ENCODE measurements at places on chromosomes 6 and 20. TPM values are rescaled to one million over a fixed set of nuclear protein-coding genes. Genes with fewer than 3 reads are reported as not detected.

GRCh38 chr6:25630508-25631278 is 21.3 kb upstream of the SCGN start:
- DNase-seq: no peak

DNA sequence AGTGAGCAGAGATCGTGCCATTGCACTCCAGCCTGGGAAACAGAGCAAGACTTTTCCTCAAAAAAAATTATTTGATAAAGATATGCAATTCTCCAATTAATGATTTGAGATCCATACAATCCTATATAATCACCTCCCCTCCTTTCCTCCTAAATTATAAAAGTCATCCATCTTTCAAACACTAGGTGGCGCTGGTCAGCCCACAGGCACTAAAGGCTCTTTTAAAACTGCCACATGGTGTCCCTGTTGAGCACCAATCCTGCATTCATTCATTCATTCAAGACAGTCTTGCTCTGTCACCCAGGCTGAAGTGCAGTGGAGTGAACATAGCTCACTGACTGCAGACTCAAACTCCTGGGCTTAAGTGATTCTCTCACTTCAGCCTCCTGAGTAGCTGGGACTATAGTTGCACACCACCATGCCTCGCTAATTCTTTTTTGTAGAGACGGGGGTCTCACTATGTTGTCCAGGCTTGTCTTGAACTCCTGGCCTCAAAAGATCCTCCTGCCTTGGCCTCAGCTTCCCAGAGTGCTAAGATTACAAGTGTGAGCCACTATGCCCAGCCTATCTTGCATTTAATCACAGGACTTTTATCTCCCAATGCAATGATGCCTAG is 58.7 kb upstream of the SLC2A12 start:
- no peak for DNase-seq

DNA sequence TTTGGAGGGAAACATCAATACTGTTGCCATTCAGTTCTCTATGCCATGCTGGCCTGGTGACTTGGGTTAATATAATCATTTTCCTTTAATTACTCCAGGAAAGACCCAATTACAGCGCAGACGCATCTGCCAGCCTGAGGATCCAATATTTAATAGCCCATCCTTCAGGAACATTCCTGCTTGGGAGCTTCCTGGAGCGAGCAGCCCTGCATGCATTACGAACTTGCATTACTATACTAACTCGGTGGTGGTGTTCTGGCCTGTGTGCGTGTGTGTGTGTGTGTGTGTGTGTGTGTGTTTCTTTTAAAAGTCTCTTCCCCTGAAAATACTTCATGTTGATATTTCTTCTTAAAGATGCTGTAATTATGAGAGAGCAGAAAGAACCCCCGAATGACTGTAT is 26.5 kb downstream of the PMEPA1 start:
- no peak for DNase-seq

DNA sequence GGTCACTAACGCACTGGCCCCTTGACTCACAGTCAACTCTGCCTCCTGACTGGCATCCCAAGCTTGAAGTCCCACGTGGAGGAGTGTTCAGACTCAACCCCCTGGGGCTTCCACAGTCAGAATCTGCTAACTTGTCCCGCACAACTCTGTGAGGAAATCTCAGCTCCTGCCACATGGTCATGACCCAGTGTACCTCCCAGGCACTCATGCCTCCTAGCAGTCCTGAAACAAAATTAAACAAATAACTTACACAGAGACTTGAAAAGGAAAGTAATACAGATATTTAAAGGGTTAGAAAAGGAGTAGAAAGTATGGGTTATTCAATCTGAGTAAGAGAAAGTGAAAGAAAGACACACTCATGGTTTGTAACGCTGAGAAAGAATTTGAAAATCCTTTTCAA is 134.9 kb downstream of the GMDS start:
- no peak for DNase-seq

DNA sequence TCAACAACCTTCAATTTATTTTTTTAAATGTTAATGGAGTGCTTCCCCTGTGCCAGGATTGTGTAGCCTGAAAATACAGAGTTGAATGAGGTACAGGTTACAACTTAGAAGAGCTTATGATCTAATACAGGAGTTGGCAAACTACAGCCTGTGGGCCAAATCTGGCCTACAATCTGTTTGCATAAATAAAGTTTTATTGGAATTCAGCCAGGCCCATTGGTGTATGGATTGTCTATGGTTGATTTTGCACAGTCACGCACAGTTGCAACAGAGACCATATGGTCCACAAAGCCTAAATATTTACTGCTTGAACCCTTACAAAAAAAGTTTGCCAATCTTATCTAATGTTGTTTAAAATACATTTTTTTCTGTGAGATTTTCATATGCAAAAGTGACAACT is 177.3 kb upstream of the CCN2 start:
- no peak for DNase-seq

C20orf202 gene
- total RNA-seq: 0.14 TPM

ENPP1 gene
- total RNA-seq: 1.7 TPM

Measured in Right ventricle myocardium inferior (tissue), 1 donor.